Cerebellar nuclear complex (tissue), 1 donor: ENCODE measurements at places on chromosomes 12 and 14.

DNA sequence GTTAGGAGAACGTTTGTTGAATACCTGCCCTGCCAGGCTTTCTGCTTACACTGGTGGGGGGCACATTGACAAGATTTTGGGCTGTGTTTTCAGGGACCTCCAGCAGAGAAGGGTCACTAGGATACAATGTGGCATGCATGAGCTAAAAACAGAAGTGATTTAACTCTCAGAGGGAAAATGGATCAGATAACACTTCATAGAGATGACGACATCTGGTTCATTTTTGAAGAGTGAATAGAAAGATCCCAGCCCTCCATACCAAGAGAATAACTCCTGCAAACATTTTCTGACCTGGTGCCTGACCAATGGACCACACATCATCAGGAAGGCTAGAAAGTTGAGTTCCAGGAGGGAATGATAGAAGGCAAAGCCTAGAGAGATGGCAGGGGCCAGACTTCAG, 33.7 kb downstream of the CKB start:
- DNase-seq: no peak

- DNase-seq: no peak
Measured at GRCh38 chr12:49967777-49968250, 4.9 kb upstream of the AQP6 start.

DNA sequence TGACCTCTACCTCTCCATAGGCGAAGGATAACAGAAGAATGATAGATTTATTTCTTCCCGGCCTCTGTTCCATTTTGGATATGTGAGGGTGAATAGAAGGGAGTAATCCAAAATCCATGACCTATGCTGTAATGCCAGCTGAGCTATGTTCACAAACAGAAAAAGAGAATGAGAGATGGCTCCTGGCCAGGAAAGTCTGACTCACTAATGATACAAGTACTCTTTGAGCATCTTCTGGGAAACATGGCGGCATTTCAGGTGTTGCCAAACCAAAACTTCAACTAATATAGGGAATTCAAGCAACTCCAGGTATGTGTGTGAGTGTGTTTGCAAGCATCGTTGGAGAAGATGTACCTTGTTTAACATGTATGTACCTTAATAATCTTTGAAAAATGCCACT, 55.1 kb downstream of the MED13L start:
- no peak for DNase-seq

DNA sequence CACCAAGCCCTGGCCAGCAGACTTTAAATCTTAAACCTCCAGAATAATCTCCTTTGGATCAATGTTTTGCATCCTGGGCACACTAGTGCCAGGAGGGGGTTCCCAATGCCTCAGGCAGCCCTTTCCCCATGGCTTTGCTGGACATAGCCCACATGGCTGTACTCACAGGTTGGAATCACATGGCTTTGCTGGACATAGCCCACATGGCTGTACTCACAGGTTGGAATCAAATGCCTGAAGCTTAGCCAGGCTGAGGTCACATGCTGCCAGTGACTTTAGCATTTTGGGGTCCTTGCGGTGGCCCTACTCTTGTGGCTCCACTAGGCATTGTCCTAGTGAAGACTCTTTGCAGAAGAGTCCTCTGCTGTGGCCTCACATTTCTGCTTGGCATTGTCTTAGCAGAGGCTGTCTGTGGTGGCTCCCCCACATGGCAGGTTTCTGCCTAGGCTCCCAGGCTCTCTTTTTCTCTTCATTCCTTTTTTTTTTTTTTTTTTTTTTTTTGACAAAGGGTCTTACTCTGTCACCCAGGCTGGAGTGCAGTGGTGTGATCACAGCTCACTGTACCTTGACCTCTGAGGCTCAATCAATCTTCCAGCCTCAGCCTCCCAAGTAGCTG, 13.0 kb downstream of the FLVCR2 start:
- no peak for DNase-seq

GRCh38 chr12:75087654-75088053, 122.0 kb downstream of the KCNC2 start:
- no peak for DNase-seq

- DNase-seq: no peak
Measured at GRCh38 chr12:125065919-125066570, 810 bp downstream of the AACS start.

- DNase-seq: no peak
Measured at GRCh38 chr12:108734200-108734906, 3.0 kb upstream of the CORO1C start.

DNA sequence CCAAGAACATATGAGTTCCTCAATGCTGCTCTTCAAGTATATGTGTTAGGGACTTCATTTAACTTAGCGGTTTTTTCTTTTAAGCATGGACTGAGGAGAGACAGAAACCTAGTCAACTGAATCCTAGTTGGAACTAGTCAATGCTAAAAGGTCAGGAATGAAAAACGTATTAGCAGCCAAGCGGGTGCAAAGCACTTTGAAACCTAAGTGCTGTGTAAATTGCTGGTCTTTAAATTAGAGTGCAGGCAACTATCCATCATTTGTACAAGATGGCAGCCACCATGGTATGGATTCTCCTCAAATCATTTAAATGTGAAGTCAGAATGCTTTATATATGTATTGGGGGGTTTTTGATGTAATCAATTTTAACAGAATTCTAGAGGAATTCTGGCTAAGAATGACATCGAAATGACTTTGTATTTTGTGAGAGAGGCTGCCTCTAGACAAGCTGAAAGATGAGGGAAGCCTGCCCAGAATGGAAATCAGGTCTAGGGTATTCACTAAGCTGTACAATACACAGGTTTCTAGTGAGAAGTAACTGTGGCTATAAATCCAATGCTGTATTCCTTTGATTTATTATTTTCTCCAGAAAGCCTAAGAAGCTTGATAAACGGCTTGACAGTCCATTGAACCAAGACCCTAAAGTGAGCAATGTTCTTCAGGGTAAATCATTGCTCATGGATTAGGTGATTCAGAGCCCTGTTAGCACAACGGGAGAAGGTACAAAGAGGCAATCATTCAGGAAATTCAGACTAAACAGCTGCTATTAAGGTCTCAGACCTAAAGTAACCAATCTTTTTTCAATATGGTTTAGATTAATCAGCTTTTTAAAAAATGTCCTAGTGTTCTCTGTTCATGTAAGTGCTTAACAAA, 198.8 kb downstream of the ANO2 start:
- DNase-seq: no peak

DNA sequence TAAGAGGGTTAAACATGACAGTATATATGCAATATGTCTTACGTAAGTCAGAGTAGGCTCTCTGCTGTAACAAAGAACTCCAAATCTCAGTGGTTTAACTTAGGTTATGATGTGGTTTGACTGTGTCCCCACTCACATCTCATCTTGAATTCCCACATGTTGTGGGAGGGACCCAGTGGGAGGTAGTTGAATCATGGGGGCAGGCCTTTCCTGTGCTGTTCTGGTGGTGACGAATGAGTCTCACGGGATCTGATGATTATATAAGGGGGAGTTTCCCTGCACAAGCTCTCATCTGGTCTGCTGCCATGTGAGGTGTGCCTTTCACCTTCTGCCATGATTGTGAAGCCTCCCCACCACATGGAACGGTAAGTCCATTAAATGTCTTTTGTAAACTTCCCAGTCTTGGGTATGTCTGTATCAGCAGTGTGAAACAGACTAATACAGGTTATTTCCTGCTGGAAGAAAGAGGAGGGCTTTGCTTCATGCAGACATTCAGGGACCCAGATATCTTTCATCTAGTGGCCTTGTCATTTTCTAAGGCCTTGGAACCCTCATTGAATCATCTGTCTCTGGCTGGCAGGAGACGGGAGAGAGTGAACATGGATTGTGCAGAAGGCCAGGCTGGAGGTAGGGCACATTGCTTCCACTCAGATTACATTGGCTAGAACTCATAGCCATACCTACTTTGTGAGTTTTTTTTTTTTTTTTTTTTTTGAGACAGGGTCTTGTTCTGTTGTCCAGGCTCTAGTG, 96.1 kb downstream of the CRADD start:
- no peak for DNase-seq

DNA sequence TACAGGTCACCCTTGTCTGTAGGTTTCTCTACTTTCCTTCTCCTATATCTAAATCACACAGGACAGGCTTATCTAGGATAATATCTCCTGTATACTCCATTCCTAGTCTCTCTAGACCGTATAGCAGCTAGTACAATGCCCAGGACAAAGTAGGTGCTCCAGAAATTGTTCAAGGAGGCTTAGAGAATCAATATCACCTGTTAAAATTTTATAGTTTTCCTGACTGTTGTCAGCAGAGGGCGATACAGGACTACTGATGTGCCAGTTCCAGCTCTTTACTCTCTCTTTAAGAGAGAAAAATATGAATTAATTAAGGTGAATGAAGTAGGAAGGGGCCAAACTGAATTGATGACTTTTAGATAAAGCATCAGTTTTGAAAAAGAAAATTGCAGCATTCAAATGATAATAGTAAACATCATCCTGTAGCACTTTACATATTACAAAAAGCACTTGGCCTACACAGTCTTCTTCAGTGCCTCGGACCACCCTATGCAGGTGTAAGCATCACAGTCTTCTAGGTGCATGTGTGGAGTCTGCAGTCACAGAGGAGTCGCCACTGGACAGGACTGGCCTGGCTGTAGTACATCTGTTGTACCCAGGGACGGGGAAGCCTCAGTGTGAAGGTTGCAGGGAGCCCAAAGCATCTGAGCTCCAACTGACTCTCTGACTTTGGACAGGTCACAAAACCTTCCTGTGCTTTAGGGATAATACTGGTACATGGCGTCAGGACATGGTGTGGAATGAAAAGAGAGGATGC, 61.9 kb upstream of the MAX start:
- DNase-seq: no peak

GRCh38 chr14:102807013-102807406, 29.8 kb downstream of the TRAF3 start:
- no peak for DNase-seq

DNA sequence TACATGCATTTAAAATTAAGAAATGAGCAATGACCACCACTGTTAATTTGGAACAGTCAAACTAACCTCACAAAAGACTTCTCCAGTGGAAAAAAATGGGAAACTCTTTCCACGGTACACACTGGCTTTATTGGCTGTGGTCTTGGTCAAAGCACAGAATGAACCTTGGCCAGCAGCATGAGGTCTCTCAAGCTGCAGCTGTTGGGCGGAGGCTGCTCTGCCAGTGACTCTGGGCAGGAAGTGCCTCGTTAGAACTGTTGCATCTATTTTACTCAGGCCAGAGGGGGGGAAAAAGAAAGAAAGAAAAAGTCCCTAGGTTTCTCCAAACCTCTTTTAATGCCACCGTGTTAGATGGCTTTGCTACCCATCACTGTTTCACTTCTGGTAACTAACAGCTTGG, 279.8 kb upstream of the DIO2 start:
- DNase-seq: no peak

DNA sequence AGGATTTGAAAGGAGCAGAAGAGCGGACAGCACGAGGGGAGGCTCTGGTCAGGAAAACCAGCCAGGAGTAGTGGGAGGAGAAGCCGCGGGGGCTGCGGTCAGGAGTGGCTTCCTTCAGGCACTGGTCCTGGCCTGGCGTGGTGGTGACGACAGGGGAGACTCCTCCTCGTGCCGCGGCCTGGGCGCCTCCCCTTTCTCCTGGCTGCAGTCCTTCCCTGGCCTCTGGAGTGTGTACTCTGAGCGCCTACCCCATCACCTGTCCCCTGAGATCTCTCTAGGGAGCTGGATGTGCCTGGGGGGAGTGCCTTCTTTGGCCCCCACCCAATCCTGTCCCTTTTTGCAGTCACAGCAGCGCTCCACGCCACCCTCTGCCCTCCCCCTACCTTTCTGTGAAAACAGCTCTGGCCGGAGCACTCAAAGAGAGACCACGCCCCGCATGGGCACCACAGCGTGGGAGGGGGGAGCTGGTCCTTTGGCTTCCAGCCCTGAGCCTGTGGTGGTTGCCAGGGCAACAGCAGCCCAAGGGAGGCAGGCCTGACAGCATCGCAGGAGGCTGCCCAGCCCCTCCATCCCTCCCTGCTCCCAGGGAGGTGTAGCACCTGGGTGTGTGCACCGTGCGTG, 125.9 kb downstream of the CALM1 start:
- no peak for DNase-seq

DNA sequence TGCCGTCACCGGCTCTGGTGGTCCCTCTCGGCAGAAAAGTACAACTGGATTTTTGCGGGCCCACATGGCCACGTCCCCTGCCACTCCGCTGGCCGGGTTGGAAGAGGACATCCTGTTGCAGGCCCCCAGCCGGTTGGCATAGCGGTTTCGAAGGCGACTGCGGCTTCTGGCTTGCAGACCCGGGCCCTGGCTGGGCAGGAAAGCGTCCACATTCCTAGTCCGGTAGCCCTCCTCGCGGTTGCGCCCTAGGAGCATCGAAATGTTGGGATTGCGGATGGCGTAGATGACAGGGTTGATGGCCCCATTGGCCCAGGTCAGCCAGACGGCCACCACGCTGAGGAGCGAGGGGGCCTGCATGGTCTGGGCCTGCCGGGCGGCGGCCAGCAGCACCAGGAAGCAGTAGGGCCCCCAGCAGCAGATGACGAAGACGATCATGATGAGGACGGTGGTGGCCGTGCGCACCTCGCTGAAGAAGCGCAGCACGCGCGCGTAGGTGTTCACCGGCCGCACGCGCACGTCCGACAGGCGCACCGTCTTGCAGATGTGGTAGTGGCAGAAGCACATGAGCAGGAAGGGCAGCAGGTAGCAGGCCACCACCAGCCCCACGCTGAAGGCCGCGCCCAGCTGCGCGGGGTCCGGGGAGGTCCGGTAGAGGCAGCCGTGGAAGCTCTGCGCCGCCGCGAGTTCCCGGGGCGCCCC, 1.2 kb downstream of the GPR135 start:
- DNase-seq: no peak
